Vagina (tissue), 2 donors: ENCODE measurements at places on chromosomes 3 and 15.
A peak's percentile ranks its signal among the peaks of the same experiment; 100 is the strongest.

DNA sequence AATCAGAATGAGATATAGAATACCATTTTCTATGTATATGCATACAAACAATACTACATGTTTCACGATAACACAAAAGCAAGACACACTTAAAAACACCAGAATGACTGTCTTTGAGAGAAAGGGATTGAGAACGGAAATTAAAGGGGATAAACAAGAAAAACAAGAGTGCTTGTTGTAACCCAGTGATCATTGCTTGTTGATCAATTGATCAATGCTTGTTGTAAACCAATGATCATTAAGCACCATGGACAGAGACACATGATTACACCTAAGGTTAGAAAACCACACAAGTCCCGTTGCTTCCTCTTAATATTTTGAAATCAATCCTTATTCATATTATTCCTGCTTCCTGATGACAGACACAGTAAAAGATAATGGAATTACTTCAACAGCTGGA, 1.1 kb upstream of the OR4F15 start:
- DNase-seq = no peak

- DNase-seq = no peak
Observed at GRCh38 chr3:141368925-141369794, 856 bp downstream of the ZBTB38 start.

DNA sequence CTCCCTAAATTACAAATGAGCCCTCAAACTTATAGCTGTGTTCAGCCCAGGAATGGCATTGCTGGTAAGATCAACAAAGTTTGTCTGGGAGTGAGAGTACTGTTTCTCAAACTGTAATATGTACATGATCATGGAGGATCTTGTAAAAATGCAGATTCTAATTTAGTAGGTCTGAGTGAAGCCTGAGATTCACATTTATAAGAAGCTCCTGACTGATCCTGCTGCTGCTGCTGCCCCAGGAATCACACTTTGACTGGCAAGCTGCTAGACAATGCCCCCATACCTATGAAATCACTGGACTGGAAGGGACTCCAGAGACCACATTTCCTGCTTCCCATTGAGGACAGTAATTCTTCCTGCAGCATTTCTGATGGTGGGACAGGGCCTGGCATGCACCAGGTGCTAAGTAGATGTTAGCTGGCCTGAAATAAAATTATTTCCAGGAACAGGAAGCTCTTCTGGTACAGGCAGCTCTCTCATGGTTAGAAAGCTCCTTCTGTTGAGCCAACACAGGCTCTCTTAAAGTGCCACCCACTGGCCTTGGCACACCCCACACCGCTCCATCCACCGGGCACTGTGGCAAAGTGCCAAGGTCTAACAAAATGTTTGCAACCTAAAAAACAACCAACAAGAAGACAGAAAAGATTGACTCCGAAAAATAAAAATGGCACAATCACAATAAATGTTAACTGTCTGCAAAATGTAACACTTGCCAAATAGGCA, 36.7 kb upstream of the ZNF710 start:
- DNase-seq = no peak

DNA sequence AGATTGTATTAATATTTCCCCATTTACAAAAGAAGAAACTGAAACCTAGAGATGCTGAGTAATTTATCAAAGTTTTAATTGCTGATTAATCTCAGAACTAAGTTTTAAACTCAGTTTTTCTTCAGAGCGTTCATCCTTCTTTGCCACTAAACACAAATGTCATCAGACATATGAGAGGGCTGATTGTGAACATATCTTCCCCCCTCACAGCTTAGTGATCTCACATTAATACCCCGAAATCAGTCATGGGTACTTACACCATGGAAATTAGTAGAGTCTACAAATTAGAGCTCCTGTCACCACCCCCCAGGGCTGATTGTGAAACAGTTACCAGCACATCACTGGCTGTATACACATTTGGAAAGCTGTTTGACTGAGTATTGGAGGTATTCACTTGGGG, 189.3 kb upstream of the SGO1 start:
- DNase-seq = no peak

- no peak for DNase-seq
Observed at GRCh38 chr15:69666441-69666882, 213.8 kb downstream of the RPLP1 start.

- DNase-seq = no peak
Observed at GRCh38 chr3:192866804-192867203, 50.9 kb downstream of the MB21D2 start.

GRCh38 chr3:40432793-40433192, 24.3 kb upstream of the RPL14 start:
- DNase-seq = no peak

DNA sequence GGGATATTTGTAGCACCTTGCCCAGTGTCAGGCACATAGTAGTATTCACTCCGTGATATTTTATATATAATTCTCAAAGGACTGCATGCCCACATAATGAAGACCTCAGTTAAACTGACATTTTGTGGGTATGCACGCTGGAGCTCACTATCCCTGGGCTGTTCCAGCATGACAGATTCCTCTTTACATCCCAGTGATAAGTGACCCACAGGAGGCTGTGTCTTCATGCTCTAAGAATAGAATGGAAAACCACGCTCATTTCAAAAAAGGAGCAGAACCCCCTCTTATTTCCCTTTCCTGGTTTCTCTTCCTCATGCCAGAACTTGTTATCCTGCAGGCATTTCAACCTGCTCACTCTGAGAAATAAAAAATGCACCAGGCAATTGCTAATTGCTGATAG, 717.5 kb downstream of the AGBL1 start:
- no peak for DNase-seq

DNA sequence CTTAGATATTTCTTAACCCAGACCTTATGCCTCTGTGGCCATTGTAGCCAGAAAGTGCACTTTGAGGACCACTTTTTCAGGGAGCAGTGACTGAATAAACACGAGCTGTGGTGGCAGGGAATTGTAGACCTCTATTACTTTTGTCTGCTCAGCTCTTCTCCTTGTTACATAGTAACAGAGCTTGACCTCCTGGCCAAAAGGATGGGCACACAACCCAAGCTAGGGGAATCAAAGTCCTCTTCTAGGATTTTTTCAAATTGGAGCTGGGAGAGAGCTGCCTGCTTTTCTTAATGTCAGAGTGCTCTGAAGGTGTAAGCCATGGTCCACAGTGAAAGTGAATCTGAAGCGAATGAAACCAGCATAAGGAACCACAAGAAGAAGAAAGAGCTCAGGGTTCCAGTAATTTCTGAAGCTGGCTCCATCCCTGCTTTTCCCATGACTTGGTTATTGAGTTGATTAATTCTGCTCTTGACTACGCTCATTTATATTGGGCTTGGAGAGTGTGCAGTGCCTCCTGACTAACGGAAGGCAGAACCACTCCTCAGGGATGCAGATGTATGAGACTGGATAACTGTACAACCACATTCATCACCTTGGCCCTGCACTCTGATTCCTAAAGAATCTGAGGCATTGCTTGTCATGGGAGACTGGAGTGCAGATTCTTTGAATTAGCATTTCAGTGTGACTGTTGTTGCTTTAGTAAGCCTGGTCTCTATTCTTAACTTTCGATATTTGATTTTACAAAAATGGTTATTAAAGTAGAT, 60.9 kb downstream of the TLNRD1 start:
- peak; percentile 22 for DNase-seq

GRCh38 chr3:77919244-77919643, 879.3 kb downstream of the ROBO2 start:
- DNase-seq = no peak

- DNase-seq = no peak
Observed at GRCh38 chr3:120848503-120848902, 59.5 kb upstream of the STXBP5L start.
